Transverse colon (tissue), 4 donors: ENCODE measurements at places on chromosomes 12 and 14. TPM values are rescaled to one million over a fixed set of nuclear protein-coding genes. Genes with fewer than 3 reads are reported as not detected.

GRCh38 chr14:65470404-65470880 lies 57.9 kb downstream of the FUT8 start:
- no peaks in the 10 kb centered on the region for H3K27me3 ChIP-seq
- H3K36me3 ChIP-seq = no peaks in the 10 kb centered on the region
- H3K4me1 ChIP-seq = no peaks in the 10 kb centered on the region
- no peak overlapping the region for H3K27ac ChIP-seq
- no peak overlapping the region for H3K4me3 ChIP-seq

- no peak for DNase-seq
- H3K36me3 ChIP-seq = no peaks in the 10 kb centered on the region
- H3K27ac ChIP-seq = no peak overlapping the region
- no peaks in the 10 kb centered on the region for H3K27me3 ChIP-seq
- H3K4me1 ChIP-seq = no peaks in the 10 kb centered on the region
- H3K4me3 ChIP-seq = no peak overlapping the region
These were observed 120.0 kb downstream of the PPFIA2 start for GRCh38 chr12:81639196-81639595.

DNA sequence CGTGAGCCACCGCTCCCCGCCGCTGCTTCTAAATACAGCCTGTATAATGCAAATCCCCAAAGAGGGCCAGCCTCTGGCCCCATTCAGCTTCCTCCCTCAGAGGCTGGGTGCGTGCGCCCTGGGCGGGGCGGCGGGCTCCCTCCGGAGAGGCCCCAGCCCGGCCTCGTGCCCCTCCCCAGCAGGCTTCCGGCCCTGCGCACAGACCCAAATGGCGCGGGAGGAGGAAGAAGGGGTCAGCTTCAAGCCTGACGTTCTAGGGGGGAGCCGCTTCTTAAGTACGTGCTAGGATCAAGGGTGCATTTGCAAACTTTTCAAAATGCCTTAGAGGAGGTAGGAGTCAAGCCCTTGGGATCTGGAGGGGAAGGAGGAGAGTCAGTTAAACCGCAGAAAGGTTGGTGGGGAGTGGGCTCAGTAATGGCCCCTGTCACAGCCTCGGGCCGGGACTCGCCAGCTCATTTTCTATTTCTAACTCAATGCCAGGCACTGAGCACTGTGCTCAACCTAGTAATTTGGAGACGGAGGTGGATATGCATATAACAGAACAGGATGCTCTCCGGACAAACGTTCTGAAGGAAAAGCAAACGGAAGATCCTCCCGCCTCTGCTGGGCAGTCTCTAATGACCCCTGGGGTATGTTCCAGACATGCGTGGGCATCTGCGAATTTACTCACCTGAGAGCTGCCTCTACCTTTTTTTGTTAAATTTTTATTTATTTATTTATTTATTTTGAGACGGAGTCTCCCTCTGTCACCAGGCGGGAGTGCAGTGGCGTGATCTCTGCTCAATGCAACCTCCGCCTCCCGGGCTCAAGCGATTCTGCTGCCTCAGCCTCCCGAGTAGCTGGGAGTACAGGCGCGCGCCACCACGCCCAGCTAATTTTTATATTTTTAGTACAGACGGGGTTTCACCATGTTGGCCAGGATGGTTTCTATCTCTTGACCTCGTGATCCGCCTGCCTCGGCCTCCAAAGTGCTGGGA lies 32.3 kb downstream of the NINJ2 start:
- H3K4me1 ChIP-seq = no peaks in the 10 kb centered on the region
- H3K4me3 ChIP-seq = peak overlapping the region; percentile 9
- DNase-seq = peak; percentile 84
- no peaks in the 10 kb centered on the region for H3K36me3 ChIP-seq
- no peaks in the 10 kb centered on the region for H3K27me3 ChIP-seq
- H3K27ac ChIP-seq = peak overlapping the region; percentile 66

DNA sequence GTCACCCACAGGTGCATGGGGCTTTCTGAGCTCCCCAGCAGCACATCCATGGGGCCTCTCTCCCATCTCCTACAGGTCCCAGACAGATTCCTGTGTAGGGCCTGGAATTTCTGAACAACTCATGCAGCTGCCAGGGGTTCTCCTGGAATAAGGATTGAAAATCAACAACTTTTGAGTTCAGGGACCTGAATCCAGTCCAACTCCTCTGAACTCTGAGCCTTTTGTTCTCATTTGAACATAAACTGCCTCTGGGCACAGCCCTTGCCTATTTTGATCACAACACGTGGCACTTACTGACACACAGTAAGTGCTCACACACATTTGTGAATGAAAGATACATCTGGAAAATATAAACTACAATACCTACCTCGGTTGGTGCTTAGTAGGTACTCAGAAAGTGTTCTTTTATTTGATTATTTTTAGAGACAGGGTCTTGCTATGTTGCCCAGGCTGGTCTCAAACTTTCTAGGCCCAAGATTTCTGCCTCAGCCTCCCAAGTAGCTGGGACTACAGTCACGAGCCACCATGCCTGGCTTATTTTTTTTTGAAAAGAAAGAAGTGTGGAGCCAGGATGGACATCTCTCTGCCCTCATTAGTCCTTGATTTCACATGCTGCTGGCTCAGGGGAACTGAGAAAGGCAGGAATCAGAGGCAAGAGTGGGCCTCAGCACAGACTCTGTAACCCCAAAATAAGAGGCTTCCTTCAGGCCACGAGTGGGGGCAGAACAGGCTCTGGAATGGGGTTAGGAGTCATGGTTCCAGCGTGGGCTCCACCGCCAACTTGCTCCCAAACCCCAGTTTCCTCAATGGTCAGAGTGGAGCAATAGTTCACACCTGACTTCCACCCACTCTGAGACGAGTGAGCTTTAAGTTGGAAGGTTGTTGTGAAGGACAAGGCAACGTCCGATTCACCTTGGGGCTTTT lies 27.0 kb downstream of the SYNE3 start:
- H3K27me3 ChIP-seq = no peaks in the 10 kb centered on the region
- no peaks in the 10 kb centered on the region for H3K36me3 ChIP-seq
- peak overlapping the region; percentile 78 for H3K27ac ChIP-seq

DNA sequence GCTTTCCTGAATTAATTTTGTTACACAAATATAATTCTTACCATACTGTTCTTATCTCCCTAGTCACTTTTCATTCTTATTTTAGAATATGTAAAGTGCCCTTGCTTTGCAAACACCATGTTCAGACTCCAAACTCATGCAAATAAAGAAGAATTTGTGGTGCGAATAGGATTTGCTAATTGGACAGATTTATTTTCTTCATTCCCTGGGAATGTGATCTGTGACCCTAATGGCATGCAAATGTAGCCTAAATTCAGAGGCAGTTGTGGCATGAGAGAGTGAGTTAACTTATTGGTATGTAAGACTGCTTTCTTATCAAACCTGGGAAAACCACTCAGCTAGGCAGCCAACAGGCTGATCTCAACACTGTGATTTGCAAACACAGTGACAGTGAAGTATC lies 10.0 kb downstream of the CAPZA3 start:
- no peak overlapping the region for H3K27ac ChIP-seq
- DNase-seq = no peak
- H3K4me3 ChIP-seq = no peak overlapping the region

DNA sequence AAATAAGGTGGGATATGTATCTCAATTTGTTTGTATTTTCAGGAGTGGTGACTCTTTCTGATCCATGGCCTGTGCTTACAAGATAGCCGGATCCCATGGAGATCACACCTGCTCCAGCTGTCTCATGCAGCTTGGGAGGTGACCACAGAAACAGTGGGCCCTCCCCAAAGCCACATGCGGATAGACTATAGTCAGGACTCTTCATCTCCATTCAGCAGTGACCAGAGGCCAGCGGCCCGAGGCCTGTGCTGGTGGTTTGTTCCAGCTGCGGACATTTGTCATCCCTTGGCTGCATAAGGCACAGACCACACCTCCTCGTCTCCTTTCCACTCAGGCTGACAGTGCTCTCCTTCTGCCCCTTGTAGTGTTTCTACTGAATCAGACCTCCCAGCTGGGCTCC lies 14.7 kb upstream of the WNT5B start:
- no peaks in the 10 kb centered on the region for H3K27me3 ChIP-seq
- no peaks in the 10 kb centered on the region for H3K4me1 ChIP-seq
- no peak overlapping the region for H3K4me3 ChIP-seq
- H3K27ac ChIP-seq = no peak overlapping the region
- DNase-seq = no peak

GRCh38 chr12:23596568-23596967 lies 352.9 kb downstream of the SOX5 start:
- H3K27me3 ChIP-seq = no peaks in the 10 kb centered on the region
- H3K4me1 ChIP-seq = no peaks in the 10 kb centered on the region
- no peak overlapping the region for H3K4me3 ChIP-seq
- no peak for DNase-seq
- no peaks in the 10 kb centered on the region for H3K36me3 ChIP-seq
- no peak overlapping the region for H3K27ac ChIP-seq

- no peaks in the 10 kb centered on the region for H3K27me3 ChIP-seq
- no peaks in the 10 kb centered on the region for H3K4me1 ChIP-seq
- no peak for DNase-seq
- H3K36me3 ChIP-seq = no peaks in the 10 kb centered on the region
- no peak overlapping the region for H3K27ac ChIP-seq
These were observed 191.8 kb downstream of the MSRB3 start for GRCh38 chr12:65470256-65470655.

GRCh38 chr14:67285876-67286452 lies 44.7 kb downstream of the PALS1 start:
- no peak for DNase-seq
- peaks cover 5% of the 10 kb centered on the region for H3K36me3 ChIP-seq
- no peaks in the 10 kb centered on the region for H3K4me1 ChIP-seq
- H3K27ac ChIP-seq = no peak overlapping the region
- H3K27me3 ChIP-seq = no peaks in the 10 kb centered on the region
- no peak overlapping the region for H3K4me3 ChIP-seq

DNA sequence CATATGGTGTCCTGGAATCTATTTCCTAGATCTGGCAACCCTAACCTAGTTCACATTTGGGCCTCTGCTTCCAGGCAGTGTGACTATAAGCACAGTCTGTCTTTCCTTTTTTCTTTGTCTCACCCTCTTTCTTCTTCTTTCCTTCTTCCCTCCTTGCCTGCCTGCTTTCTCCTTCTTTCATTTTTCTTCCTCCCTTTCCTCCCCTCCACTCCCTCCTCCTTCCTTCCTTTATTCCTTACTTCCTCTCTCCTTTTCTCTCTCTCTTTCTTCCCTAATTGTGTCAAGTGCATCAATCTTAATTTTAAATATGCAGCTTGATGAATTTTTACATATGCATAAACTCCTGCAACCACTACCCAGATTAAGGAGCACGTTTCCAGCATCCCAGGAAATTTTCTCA lies 4.6 kb upstream of the DAO start:
- no peak overlapping the region for H3K4me3 ChIP-seq
- H3K27me3 ChIP-seq = no peaks in the 10 kb centered on the region
- no peak for DNase-seq
- peaks cover 14% of the 10 kb centered on the region for H3K4me1 ChIP-seq
- no peak overlapping the region for H3K27ac ChIP-seq
- H3K36me3 ChIP-seq = no peaks in the 10 kb centered on the region

- H3K27me3 ChIP-seq = no peaks in the 10 kb centered on the region
- peak overlapping the region; percentile 51 for H3K27ac ChIP-seq
- peaks cover 16% of the 10 kb centered on the region for H3K4me1 ChIP-seq
- no peak overlapping the region for H3K4me3 ChIP-seq
- DNase-seq = no peak
- no peaks in the 10 kb centered on the region for H3K36me3 ChIP-seq
These were observed 13.5 kb downstream of the KMT5A start for GRCh38 chr12:123397400-123397799.

GRCh38 chr12:81417056-81417455 lies 339.2 kb downstream of the ACSS3 start:
- H3K27ac ChIP-seq = no peak overlapping the region
- no peaks in the 10 kb centered on the region for H3K4me1 ChIP-seq
- no peaks in the 10 kb centered on the region for H3K36me3 ChIP-seq
- no peak overlapping the region for H3K4me3 ChIP-seq
- H3K27me3 ChIP-seq = no peaks in the 10 kb centered on the region

- no peak overlapping the region for H3K4me3 ChIP-seq
- no peak overlapping the region for H3K27ac ChIP-seq
- H3K36me3 ChIP-seq = no peaks in the 10 kb centered on the region
- peaks cover 8% of the 10 kb centered on the region for H3K4me1 ChIP-seq
These were observed 33.7 kb downstream of the GALNT4 start for GRCh38 chr12:89490922-89491321.

DNA sequence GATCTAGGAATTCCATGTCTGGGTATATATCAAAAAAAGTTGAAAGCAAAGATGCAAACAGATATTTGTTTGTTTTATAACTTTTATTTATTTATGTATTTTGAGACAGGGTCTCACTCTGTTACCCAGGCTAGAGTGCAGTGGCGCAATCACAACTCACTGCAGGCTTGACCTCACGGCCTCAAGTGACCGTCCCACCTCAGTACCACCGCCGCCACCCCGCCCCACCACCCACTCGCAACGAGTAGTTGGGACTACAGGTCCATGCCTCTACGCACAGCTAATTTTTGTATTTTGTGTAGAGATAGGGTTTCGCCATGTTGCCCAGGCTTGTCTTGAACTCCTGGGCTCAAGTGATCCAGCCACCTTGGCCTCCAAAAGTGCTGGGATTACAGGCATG lies 66.5 kb upstream of the KTN1 start:
- no peaks in the 10 kb centered on the region for H3K4me1 ChIP-seq
- no peaks in the 10 kb centered on the region for H3K36me3 ChIP-seq
- no peak for DNase-seq
- H3K4me3 ChIP-seq = no peak overlapping the region
- H3K27me3 ChIP-seq = no peaks in the 10 kb centered on the region

DNA sequence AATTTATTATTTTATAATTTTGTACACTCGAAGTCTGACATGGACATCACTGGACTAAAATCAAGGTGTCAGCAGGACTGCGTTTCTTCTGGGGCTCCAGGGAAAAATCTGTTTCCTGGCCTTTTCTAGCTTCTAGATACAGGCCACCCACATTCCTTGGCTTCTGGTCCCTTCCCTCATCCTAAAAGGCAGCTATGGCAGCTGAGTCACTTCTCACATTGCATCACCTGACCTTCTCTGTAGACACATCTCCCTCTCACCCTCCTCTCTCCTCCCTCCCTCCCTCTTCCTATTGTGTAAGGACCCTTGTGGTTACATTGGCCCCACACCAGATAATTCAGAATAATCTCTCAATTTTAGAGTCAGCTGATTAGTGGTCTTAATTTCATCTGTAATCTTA lies 92.4 kb downstream of the RPS6KA5 start:
- DNase-seq = no peak
- no peaks in the 10 kb centered on the region for H3K27me3 ChIP-seq
- peaks cover 12% of the 10 kb centered on the region for H3K4me1 ChIP-seq
- H3K27ac ChIP-seq = no peak overlapping the region

- no peaks in the 10 kb centered on the region for H3K27me3 ChIP-seq
- H3K4me3 ChIP-seq = no peak overlapping the region
- peak overlapping the region; percentile 84 for H3K27ac ChIP-seq
- H3K4me1 ChIP-seq = peaks cover 73% of the 10 kb centered on the region
- peaks cover 45% of the 10 kb centered on the region for H3K36me3 ChIP-seq
These were observed 12.8 kb downstream of the TNFRSF1A start for GRCh38 chr12:6328945-6329702.

Gene MSI1
- 0.82 TPM for total RNA-seq

Gene SLCO1C1
- 4.0 TPM for total RNA-seq

Gene ABHD12B
- total RNA-seq = 0.32 TPM

Gene CFAP54
- 2.1 TPM for total RNA-seq

Gene TAS2R10
- total RNA-seq = not detected

Gene IL31
- total RNA-seq = not detected
